Astrocyte of the cerebellum (primary cell): ENCODE measurements at places on chromosomes 5 and 9.
A peak's percentile ranks its signal among the peaks of the same experiment; 100 is the strongest.

- DNase-seq: peak; percentile 39
These were observed 286.9 kb downstream of the GADD45G start for GRCh38 chr9:89891591-89892304.

- DNase-seq: no peak
These were observed 4.0 kb upstream of the TMEM250 start for GRCh38 chr9:136122425-136123383.

DNA sequence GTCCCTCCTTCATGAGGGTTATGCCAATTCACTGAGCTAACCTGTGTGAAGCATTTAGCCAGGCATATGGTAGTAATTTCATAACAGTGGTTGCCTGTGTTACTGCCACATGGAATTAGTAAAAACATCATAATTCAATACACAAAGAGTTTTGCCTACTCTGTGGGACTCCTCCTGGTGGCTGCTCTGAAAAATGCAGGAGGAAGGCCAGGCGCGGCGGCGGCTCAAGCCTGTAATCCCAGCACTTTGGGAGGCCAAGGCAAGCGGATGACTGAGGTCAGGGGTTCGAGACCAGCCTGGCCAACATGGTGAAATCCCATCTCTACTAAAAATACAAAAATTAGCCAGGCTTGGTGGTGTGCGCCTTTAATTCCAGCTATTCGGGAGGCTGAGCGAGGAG is 547.3 kb downstream of the CDK5RAP2 start:
- DNase-seq: no peak

- DNase-seq: no peak
These were observed 107.8 kb downstream of the THBS4 start for GRCh38 chr5:80142996-80143395.

DNA sequence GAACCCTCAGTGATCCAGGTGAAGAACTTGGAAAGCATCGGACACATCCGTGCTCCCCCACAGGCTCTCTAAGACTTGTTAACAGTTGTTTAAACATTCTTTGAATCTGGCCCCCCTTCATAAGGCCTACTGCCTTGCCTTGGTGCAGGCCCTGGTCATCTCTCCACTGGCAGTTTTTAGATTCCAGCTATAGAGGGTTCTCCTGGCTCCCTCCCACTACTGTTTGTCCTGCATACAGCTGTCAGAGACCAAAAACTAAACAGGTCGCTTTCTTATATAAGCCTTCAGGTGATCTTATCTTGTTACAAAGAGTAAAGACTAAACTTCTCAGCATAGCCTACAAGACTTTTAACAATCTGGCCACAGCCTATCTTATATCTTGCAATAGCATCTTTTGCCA is 32.3 kb downstream of the NRG2 start:
- DNase-seq: no peak

DNA sequence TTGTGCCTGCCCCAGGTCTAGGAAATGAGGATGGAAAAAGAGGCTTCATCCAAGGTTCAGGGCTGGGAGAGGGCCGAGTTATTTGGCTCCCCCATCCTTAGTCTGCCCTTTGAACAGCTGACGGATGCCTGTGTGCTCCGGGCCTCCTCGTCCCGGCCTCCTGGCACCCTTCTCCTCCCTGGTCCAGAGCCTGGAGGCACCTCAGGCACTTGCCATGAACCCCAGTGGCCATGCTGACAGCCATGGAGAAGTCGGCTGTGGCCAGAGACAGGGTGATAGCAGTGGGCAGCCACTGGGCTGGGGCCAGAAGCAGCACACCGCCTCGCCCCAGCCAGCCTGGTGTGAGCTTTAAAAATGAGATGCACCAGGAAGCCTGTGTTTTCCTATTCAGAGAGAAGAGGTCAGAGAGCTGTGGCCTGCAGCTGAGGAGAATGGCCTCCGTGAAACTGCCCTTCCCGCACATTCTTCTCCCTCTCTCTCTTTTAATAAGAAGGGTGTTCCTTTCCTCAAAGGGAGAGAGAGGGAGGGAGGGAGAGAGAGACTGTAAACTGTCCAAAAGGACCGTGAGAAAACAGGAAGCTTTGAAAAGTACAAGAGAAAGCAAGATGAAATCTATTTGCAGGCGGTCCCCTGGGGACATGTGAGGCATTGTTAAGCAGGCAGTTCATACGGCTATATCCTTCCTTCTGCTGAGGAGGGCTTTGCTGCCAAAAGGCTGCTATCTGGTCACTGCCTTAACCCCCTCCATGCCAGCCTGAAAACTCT is 55.3 kb downstream of the ZNF366 start:
- DNase-seq: peak; percentile 81

DNA sequence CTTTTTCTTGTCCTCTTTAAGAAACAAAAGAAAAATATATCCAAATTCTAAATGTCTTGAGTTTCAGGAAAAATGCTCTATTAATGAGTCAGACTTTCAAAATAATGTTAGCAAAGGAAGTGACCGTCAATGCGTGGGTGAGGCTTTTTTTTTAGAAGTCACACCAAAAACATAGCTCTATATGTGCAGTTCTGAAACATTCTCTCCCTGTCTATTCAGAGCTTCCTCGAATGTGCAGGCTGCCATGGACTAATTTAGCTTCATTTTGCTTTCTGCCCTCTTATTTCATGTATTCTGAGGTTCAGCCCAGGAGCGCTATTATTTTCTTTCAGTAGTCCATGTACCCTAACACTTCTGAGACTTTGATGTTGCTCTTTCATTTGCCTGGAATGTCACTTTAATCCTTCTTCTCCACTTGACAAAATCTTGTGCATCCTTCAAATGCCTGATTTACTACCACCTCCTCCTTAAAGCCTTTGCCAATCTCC is 72.5 kb upstream of the RASA1 start:
- peak; percentile 2 for DNase-seq

DNA sequence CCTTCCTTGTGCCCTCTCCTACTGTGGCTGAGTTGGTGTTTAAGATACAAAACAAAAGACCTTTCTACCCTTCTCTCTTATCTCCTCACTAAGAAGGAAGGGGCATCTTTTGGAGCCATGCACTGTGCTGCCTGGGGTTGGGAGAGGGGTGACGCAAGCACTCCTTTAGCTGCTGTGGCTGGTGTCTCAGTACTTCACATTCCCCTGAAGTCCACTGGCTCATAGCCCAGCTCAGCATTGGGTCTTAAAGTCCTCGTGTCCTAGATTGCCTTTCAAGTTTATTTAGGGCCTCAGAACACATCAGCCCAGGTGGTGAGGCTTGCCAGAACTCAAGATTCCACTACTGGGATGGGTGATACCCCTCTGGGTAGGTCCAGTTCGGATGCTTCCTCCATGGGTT is 325.9 kb upstream of the CYLC2 start:
- no peak for DNase-seq

GRCh38 chr5:124972703-124973102 is 226.3 kb upstream of the ZNF608 start:
- no peak for DNase-seq

GRCh38 chr5:149486726-149487635 is 64.3 kb downstream of the CSNK1A1 start:
- no peak for DNase-seq

DNA sequence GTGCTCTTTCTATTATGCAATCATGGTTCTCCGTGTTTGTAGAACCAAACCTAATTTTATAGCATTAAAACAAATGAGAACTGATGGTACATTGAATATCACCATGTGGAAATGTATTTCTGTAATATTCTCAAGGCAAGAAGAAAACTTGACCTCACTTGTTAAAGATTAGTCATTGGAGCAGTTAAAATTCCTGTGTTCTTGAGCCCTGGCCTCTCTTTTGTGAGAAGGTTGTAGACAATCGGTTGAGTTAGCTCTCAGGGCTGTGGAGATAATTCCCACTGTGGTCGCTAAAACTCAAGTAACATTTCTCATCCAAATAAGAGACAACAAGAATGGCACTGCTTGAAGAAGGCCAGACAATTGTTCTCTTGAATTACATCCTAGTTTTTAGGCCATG is 216.0 kb upstream of the KLF4 start:
- no peak for DNase-seq

- no peak for DNase-seq
These were observed 126.6 kb downstream of the NSG2 start for GRCh38 chr5:174172152-174172551.

DNA sequence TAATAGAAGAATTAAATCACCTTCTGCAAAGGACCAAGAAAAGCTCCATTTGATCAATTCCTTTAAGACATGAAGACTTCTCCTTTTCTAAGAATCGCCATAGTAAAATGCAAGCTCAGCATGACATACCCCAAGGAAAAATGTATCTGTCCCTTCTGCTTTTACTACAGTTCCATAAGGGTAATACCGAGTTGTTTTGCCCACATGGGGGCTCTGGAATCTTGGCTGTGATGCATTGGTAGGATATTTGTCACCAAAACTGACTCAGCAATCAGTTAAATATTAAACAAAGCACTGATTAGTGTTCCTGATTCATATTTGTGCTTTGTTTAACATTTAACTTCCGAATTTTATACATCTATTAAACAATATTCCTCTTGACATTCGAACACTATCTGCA is 24.3 kb upstream of the KCNIP1 start:
- DNase-seq: no peak

GRCh38 chr9:136541709-136542108 is 4.1 kb downstream of the NOTCH1 start:
- no peak for DNase-seq

- DNase-seq: no peak
These were observed 367.5 kb upstream of the ACTBL2 start for GRCh38 chr5:57850109-57850508.

- DNase-seq: no peak
These were observed 50.5 kb downstream of the SH3PXD2B start for GRCh38 chr5:172403817-172404216.

DNA sequence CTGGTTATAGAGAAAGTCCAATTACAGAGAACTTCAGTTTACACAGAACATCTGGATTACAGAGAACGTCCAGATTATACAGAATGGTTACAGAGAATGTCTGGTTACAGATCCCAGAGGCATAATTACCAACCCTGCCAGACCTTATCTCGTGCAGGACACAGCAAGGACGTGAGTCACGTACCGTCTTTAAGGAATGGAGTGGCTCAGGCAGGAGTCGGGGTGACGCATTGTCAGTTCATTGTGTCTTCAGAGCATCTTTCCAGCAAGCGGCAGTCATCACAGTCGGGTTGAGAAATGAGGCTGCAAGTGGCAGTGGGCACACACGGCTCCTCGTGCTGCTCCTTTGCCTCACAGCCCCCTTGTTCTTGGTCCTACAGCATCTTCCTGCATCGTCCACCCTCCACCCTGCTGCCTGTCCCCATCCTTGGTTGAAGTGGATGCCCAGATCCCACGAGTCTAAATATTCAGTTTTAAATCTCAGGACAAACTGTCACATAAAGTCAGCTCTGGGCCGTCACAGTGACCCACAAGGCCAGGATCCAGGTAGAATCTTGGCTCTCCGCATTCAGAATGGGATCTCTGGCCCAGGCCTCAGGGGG is 30.0 kb upstream of the SLC6A19 start:
- DNase-seq: no peak

- peak; percentile 92 for DNase-seq
These were observed 14.9 kb downstream of the SPAAR start for GRCh38 chr9:35923927-35924763.

- DNase-seq: no peak
These were observed 591.1 kb downstream of the SEMA5A start for GRCh38 chr5:8954801-8955200.

DNA sequence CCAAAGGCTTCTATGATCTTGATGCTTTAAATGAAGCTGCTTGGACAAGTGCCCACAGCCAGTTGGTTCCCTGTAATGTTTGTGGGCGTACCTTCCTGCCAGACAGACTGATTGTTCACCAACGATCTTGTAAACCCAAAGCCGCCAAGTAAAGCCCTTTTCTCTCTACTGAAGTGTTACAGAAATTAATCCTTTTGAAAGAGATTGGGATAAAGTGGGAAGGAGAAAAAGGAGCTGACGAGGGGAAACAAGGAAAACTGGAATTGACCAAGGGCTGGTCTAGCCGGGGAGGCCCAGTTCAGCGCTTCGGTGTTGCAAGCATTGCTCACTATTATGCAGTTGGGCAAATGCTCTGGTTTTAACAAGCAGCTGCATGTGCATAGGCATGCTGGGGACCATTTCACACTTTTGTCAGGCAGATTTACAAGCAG is 53.2 kb downstream of the ZNF474 start:
- peak; percentile 90 for DNase-seq

DNA sequence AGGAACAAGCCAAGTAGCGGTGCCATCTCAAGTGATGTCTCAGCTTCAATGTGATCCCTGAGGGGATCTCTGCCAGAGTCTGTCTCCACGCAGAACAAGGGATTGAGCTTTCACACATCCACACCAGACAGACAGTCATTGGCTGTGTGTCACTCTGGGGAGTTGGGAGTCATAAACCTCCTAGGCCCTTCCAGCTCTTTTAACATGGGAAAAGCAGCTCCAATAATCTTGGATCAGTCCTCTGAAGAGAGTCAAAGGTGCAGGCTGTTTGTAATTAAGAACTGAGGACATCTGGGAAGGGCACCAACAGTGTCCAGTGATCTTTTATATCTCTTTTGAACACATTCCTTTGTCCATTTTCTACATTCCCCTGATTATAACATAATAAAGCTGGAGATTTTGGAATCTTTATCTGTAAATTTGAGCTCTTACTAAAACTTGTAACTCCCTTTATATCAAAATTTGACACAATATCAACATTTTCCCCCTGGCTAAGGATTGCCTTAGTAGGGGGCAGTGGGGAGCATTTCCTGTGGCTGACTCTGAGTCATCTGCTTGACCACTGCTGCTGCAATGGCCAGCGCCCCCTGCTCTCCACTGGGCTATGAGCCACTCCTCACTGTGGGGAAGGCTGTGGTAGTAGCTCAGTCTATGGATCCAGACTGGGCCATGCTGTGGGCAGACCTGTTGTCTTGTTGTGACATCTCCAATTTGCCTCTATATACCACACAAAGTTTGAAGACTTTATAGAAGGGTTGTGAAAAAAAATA is 284.4 kb downstream of the OSTF1 start:
- peak; percentile 61 for DNase-seq

DNA sequence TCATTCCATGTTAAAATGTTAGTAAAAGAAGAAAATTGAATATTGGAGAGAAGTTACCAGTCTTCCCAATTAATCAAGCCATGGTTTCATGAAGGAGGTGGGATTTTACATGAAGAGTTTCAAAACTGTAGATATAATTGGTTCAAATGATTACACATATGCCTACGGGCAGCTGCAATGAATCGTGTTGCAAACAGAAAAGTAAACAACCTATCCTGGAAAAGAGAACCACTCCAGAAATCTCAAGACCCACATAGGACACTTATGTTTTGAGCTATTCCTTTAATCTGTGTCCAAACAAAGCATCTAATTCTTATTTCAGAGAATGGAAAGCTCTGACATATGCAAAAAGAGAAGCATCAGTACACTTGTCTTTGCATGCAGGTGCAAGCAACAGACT is 340.2 kb downstream of the NDUFS4 start:
- DNase-seq: no peak
